ENCODE measurements at places on chromosomes 3 and 15. TPM values are rescaled to one million over a fixed set of nuclear protein-coding genes. Genes with fewer than 3 reads are reported as not detected.

MORC1 gene
- not detected for polyA plus RNA-seq

PRSS50 gene
- polyA plus RNA-seq: not detected

CPNE9 gene
- not detected for polyA plus RNA-seq

- no peak for DNase-seq
These were observed 7.7 kb downstream of the SERP1 start for GRCh38 chr3:150538324-150539208.

- DNase-seq: no peak
These were observed 29.6 kb downstream of the LRRFIP2 start for GRCh38 chr3:37144806-37145205.

DNA sequence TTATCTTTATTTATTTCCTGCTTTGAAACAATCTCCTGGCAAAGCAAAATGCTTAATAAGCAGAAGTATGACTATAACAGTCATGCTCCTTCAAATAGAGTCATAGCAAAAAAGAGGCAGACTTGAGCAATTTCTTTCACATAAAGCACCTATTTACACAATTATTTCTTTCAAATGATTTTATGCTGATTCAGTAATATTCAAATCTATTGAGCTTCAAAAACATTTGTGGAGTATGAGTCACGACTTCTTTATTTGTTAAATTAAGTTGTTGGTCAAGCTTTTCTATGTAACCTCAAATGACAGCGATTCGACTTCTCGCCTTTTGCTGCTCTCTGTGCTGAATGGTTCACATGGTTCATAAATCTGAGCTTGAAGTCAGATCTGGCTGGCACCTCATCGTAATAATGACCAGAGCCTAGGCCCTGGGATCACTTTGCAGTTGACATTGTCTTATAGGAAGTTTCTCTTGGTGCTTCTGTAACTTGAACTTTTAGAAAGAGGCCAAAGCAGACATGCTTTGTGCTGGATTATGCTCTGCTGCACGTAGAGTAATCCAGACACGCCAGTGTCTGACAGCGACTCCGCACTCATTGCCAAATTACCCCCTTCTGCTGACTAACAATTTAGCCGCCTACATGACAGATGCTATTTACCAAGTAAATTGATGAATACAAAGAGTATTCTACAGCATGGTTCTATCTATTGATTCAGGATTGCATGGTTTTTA lies 139.0 kb downstream of the MCTP2 start:
- DNase-seq: no peak

DNA sequence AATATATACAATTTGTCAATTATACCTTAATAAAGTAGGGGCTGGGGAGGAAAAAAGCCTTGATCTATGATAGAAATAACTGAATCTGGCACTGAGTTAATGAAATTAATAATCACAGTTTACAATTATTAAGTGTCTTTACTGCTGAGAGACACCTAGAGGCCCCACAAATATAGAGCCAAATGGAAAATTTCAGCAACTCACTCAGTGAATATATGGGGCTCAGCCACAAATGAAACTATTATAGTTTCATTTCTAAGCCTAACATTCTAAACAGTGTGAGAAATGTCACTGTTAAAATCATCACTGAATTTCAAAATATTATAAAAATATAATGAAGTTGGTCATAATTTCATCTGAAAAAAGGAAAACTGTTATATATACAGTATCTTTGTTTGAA lies 40.3 kb downstream of the GNB4 start:
- no peak for DNase-seq

DNA sequence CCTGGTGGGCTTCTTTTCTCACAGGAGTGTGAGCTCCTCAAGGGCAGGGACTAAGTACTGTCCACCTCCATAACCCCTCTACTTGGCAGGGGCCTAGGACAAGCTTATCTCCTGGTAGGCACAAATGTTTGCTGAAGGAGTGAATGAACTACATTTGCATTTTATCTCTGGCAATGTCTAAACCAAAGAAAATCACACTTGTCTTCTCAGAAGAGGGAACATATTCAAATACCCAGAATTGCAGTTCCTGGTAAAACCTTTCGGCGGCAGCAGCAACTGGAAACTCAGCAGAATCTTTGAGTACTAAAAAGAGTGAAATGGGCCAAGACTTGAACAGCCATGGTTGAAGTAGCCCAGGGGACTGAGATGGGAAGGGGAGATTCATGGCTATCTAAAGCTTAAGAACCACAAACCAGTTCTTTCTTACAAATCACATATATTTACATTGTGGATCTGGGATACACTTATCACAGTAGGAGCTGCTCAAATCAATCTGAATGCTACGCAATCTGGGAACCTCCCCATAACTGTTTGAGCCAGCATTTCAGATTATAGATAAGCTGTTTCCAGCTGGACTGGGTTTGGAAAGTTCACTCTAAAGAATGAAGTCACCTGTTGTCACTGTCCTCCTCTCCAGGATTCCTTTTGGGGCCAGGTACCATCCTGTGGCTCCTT lies 18.7 kb upstream of the PTPN9 start:
- no peak for DNase-seq

- no peak for DNase-seq
These were observed 239.2 kb upstream of the UMPS start for GRCh38 chr3:124491098-124491497.

- DNase-seq: no peak
These were observed 75.6 kb downstream of the PDZRN3 start for GRCh38 chr3:73549051-73549600.

- no peak for DNase-seq
These were observed 46.3 kb upstream of the VPS8 start for GRCh38 chr3:184765730-184766074.

DNA sequence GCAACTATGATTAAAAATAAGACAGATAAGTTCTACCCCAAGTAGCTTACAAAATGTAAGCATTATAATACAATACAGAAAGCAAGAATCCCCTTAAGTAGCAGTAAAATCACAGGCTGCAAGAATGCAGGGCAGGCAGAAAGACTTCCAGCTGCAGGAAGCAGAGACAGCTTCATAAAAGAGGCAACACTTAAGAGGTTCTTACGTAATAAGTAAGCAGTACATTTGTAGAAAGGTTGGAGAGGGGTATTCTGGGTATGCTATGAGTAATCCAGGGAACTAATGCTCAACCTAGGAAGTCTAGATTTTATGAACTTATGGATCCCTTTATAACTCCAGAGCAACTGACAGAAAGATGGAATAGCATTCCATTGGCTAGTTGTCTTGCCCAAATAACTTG lies 151.6 kb downstream of the IL5RA start:
- DNase-seq: no peak

DNA sequence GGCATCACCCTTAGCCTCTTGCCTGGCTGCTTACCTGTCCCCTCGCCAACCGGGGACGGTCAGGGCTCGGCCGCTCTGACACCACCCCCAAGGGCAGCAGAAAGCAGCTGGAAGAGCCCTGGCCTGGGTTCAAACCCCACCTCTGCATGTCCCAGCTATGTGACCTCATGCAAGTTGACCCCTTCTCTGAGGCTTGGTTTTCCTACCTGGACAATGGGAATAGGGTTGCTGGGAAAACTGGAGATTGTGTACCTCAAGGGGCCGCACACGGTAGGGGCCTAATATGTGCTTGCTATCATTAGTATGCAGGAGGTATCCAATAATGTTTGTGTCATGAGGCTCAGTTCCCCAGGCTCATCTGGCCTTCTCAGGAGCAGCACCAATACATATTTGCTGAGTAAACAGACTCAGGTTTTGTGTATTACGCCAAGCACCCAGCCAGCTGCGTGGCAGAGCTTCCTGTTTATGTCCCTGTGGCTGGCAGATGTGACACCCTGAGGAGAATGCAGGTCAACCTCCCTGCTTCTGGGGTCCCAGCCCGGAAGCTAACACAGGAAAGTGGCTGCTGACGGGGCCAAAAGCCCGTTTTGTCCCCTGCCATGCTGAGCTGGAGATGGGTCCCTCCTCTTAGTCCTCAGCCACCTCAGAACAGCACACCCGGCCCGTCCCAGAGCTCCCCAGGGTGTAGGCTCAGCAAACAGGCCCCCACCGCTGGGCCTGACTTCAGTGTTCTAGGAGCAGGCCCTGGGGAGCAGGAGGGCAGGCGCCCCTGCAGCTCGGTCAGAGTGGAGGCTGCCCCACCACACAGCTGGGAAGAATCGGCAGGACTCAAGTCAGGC lies 29.7 kb downstream of the PLXND1 start:
- no peak for DNase-seq

GRCh38 chr3:25362118-25362517 lies 65.9 kb upstream of the RARB start:
- no peak for DNase-seq

DNA sequence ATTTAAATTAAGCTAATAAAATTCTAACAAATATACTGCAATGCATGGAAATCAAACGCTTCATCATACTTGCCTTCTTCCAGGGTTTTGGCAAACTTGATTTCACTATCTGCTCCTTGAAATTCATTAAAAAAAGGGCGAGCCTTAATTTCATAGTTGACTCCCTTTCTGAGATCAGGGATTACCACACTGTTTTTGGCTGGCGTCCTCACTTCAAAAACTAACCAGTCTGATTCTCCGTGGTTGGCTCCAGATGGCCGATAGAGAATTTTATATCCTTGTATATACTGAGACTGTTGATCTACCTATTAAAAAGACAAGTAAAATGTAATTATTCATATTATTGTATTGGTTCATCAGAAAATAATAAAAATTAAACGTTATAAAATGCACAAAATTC lies 1106.8 kb downstream of the ROBO1 start:
- DNase-seq: no peak

DNA sequence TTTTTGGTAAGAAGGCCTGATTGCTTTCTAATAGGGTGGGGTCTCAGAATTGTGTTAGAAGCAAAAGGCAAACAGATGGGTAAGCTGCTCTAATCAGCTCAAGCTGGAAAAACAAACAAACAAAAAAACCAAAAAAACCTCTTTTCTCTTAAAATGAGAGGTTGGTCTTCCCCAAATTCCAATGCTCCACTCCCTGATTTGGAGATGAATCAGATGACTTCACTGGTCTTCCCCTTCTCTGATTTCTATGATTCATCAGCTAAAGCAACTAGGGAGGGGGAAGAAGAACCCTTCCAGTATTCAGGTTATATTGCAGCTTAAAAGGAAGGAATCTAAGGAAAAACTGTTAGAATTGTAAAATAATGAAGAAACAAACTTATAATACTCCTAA lies 9.6 kb upstream of the ANXA2 start:
- peak; percentile 91 for DNase-seq

- DNase-seq: no peak
These were observed 649.8 kb upstream of the NR2F2 start for GRCh38 chr15:95680728-95681127.

GRCh38 chr3:131546441-131546840 lies 43.7 kb upstream of the MRPL3 start:
- DNase-seq: no peak

GRCh38 chr3:98185180-98185579 lies 18.7 kb downstream of the OR5H15 start:
- DNase-seq: no peak

- DNase-seq: no peak
These were observed 325.5 kb downstream of the RYR3 start for GRCh38 chr15:33636234-33636633.
